Myocyte (in vitro differentiated cells): ENCODE measurements at places on chromosomes 2 and 18. TPM values are rescaled to one million over a fixed set of nuclear protein-coding genes. Genes with fewer than 3 reads are reported as not detected.

DNA sequence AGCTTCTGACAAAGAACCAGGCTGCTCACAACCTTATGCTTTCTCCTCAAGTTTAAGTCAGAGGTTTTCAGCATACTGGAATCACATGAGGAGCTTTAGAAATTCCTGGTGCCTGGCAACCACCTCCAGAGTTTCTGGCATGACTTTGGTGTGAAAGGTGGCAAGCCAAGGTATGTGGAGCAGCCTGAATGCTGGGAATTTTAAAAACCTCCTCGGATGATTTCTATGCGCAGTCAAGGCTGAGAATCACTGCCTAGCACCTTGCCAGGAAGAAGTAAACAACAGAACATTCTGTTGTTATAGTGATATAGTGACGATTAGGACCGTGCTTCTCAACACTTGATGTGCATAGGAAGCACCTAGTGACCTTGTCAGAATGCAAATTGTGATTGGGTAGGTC lies 11.7 kb downstream of the CCBE1 start:
- DNase-seq, result no peak

DNA sequence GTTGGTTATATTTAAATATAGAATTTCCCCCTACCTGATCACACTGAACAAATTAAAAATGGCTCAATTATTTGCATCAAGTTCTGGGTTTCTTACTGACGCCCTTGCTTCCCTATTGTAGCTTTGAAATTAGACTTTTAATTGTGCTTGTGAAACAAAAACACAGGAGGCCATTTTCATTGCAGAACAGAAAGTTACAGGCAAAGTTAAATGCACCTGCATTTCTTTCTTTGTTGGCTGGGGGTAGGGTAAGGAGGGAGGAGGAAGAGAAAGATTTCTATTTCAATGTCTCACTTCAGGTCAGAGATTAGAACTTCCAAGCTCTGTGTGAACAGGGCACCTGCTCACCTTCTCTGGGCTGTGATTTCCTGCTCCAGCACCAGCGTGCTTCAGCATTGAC lies 199.6 kb downstream of the BCL11A start:
- no peak for DNase-seq

DNA sequence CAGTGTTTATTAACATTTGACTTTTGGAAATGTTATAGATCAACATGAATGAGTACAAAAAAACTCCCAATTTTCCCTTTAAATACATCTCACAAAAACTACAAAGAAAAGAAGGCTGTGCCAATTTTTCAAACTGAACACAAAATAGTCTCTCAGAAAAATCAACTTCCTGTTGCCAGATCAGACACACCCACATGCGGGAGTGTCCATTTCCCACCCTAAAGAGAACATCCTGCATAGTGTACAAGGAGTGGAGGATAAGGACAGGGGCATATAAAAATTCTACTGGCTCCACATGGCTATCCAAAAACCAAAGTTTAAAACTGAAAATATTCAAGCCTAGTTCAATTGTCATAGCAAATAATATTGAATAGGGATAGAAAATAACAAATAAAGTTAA lies 165.3 kb downstream of the ATAD2B start:
- DNase-seq, result no peak

Gene SCYGR6
- not detected in 2 replicates for total RNA-seq

Gene CHRNG
- total RNA-seq, result 697 and 1,132 TPM in 2 replicates

GRCh38 chr2:30686669-30687068 lies 120.6 kb downstream of the CAPN13 start:
- DNase-seq, result no peak

DNA sequence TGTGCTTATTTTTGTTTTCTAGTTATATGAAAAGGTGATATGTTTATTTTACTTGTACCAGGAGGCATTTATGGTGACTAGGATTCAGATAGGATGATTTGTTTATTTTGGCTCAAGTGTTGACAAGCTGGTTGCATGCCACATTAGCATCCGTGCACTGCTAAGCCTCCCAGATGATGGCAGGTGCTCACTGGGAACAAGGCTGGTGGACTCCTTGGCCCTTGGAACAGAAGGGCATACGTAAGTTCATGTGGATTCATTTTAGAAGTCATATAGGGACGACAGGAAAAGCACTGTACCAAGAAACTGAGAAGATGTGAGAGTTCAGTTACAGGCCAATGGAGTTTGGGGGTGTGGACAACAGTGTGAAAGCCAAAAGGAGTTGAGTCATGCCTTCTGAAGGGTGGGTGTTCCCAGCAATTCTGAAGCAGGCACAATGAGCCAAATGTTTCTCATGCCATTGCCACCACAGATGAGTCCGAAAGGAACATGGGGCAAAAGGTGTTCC lies 166.2 kb downstream of the PHLPP1 start:
- peak; percentile 82 for DNase-seq

DNA sequence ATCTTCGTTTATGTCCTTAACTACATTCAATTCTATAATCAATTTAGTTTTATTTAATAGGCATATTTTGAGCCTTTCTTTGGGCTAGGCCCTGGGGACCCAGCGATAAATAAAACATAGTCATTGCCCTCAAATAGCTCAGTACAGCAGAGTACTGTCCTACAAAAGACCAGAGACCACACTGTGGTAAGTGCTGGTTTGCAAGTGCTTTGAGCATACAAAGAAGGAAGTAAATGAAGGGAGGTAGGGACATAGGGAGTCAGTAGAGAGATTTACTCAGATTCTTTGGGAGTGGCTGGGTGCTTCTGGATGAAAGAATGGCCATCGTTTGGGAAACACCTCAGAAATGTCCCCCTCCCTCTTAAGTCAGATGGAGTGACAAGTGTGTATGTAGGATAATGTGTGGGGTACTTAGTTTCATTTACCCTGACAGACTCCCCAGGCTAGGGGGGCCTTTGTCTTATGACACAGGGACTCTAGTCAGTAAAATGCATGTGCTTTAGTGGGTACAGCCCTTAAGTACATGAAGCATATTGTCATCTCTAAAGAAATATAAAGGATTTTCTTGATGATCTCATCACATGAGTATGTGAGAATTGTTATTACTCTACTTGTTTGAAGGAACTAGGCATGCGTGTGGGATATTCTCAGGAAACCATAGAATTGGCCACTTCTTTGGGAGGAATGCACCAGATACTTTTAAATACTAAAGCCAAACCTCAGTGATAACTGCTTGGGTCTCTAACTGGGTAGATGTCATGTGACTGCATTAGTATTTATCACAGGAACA lies 35.1 kb downstream of the MAPRE2 start:
- peak; percentile 44 for DNase-seq

Gene LRRC30
- total RNA-seq, result not detected in 2 replicates

Gene RBM44
- total RNA-seq, result 0.05 and 0.37 TPM in 2 replicates

Gene CLIP4
- total RNA-seq, result 126 and 129 TPM in 2 replicates

Gene CCDC141
- total RNA-seq, result 32.4 and 61.8 TPM in 2 replicates
